ENCODE measurements at places on chromosomes 7 and 10. TPM values are rescaled to one million over a fixed set of nuclear protein-coding genes. Genes with fewer than 3 reads are reported as not detected.

DNA sequence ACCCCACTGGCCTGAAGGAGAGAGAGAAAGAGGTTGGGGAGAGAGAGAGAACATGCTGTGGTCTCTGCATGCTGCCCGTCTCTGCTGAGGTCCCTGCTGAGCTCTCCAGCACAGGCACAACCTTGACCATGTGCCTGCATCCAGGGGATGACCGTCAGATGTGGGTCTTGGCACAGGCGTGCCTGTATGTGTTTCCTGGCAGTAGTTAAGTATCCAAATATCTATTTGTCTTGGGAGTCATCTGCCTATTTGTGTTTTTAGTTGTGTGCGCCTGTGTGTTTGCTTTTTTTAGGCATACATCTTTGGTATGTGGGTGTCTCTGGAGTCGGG is 1.9 kb upstream of the UNC5B start:
- DNase-seq = no peak

DNA sequence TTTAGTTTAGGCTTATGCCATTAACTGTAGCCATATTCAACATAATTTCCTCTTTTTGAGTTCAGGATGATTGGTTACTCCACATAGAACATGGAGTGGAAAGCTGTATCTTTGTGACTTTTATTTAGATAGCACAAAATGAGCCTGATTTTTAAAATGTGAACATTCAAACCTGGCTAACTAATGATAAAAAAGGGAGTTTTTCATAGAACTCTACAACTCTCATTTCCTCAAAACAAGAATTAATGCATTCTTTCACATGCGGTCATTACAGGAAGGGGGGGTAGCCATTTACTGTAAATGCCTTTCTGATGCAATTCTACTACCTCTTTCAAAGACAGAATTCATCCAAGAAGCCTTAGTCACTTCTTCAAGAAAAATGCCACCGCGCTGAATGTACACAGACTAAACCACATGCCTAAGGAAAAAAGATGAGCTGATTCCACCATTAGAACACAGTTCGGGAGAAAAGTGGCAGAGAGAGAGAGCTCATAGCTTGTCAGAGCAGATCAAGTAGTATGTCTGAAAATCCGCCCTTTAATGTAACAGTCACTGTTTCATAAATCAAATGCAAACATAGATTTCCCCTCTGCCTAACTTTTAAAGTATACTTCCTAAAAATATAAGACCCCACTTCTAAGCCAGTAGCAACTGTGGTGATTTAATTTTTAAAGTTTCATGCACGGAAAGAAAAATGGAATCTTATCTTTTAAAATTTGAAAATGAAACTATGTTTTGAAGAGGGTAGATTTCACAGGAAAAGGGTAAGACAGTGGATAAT is 226.4 kb upstream of the KLF14 start:
- peak; percentile 92 for DNase-seq

DNA sequence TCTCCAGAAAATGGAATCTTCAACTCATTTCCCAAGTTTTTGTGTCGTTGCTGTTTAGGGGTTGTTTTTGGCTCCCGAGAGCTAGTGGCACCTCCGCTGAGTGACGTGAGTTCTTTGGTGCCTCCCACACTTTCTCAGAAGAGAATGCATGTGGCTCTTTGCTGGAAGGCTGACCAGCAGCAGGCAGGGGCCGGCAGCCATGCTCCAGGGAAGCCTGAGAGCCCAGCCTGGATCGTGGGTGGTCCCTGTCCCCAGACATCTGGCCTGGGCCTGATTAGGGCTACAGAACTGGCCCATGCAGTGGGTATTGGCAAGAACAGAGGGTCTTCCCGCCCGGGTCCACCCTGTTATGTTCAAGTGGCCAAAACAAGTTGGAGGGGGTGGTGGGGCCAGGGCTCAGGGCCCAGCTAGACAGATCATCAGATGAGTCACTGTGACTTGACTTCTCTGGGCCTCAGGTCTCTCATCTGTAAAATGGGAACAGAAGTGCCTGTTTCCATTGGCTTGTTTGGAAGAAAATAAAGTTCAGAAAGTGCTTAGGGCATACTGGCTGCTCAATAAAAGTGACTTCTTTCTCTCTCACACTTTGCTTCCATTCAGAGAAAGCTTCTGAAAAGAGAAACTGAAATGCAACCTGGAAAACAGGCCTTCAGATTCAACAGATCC is 83.1 kb downstream of the STRA8 start:
- DNase-seq = no peak

DNA sequence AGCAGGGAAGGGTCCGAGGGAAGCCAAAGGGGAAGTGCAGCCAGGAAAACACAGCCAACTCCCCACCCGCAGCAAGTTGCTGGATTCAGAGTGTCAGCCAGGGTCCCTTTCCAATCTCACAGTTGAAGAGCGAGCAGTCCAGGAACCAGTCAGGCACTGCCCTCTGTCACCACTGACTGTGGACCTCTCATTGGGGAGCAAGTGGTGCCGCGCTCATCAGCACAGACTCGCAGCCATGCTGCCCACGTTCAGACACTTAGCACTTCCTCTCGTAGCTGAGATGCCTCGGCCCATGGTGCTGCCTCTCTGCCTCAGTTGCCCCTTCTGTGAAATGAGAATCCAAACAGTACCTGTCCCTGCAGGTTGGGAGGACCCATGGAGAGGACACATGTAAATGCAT is 123.6 kb upstream of the CHST15 start:
- DNase-seq = no peak

- no peak for DNase-seq
Measured at GRCh38 chr10:28343252-28343651, 40.4 kb upstream of the MPP7 start.

GRCh38 chr7:91883676-91884362 is 3.3 kb upstream of the MTERF1 start:
- DNase-seq = no peak

DNA sequence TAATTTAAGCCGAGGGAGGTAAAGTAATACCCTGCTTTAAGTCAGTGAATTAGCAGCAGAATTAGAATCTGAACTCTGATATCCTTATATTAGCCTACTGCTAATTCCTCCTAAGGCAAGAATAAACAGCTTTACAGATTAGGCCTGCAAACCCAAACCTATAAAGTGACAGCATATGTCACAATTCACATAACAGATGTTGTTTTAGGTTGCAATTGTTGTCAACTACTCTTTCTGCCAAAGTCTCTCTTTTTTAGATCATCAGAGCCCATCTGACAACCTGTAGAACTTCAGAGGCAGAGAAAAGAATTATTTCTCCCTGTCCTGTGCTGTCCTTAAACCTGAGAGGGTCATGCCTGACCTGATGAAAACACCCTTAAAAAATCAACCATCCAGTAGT is 167.2 kb downstream of the PRKG1 start:
- DNase-seq = no peak

GRCh38 chr7:67547183-67547907 is 550.7 kb downstream of the TYW1 start:
- no peak for DNase-seq

DNA sequence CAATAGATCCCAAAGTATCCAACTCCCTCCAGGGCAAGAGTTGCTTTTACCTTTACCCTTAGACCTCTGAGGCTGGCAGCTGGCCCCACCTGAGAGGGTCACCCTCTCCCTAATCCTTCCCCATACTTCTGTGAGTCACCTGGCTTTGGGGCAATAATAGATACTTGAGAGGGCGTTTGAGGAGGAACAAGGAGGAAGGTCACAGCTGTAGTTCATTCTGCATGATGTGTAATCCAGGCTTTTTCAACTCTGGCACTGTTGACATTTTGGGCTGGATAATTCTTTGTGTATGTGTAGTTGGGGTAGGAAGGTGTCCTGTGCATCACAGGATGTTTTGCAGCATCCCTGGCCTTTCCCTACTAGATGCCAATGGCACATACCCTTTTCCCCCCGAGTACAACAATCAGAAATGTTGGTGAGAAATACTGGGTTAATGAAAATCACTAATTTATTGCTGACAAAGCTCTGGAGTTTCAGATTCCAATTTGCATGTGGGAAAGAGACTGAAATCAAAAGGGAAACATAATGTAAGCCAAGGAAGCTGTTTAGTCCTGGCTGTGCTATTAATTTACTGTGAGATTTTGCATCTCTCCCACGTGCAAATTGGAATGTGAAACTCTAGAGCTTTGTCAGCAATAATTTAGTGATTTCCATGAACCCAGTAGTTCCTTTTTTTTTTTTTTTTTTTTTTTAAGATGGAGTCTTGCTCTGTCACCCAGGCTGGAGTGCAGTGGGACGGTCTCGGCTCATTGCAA is 3.6 kb downstream of the BLVRA start:
- DNase-seq = no peak

DNA sequence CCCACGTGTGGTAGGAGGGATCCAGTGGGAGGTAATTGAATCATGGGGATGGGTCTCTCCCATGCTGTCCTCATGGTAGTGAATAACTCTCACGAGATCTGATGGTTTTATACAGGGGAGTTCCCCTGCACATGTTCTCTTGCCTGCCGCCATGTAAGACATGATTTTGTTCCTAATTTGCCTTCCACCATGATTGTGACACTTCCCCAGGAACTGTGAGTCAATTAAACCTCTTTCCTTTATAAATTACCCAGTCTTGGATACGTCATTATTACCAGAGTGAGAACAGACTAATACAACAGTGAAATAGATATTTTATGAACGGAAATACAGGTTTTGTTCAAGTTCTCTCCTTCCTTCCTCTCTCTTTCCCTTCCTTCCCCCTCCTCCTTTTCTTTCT is 15.8 kb downstream of the CALD1 start:
- no peak for DNase-seq

DNA sequence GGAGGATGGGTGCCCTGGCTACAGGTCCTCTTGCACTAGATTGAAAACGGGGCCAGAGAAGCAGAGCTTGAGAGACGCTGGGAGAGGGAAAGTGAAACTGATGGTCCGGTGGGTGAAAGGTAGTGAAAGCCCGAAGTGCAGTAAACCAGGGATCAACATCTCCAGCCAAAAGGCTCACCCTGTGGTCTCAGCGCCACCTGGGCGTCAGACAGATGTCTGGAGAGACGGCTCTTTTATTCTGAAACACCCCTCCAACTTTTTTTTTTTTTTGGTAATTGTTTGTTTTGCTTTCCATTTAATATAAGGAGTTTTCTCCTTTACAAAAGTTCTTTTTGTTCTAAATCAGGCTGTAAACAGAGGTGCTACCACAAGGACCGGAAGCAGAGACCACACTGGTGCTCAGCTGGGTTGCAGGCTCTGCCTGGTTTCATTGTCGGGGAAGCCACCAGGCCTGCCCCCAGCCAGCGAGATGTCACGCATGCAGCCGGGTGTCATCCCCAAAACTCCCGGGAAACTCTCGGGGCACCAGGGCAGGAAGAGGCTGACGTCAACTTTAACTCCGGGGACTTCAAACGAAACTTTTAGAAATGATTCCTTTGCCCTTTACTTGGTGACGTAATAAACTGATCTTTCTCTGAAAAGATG is 11.2 kb downstream of the IL2RA start:
- DNase-seq = peak; percentile 55

Gene EBLN1
- total RNA-seq = not detected

Gene HOXA1
- 1.3 TPM for total RNA-seq

Gene HEPACAM2
- not detected for total RNA-seq

Gene GJD4
- total RNA-seq = not detected

Gene C10orf53
- not detected for total RNA-seq

Gene IGF2BP3
- 39.5 TPM for total RNA-seq

Gene STN1
- 35.9 TPM for total RNA-seq

Gene SPACDR
- 0.85 TPM for total RNA-seq

Gene MYL7
- total RNA-seq = not detected

Gene MALRD1
- not detected for total RNA-seq
